ENCODE measurements at places on chromosomes 6 and 20.

- no peak for DNase-seq
These were observed 25.7 kb upstream of the MLIP start for GRCh38 chr6:54085541-54085940.

DNA sequence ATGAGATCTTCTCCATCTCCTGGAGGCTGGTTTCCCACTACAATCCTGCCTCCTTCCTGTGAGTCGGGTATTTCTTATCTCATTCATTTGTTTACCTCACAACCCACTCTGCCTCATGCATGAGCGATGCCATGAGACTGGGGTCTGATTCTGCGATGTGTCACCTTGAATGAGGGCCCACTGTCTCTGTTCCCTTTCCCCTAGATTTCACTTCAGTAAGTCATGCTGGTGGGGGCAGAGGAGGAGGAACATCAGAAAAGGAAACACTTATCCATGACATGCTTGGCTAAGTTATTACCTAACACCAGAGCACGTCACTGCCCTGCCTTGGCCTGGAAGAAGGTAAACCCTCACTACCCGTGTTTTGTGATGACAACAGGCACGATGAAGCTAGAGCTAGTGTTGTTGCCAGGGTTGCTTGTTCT lies 337.4 kb upstream of the PRDM1 start:
- DNase-seq: no peak

- DNase-seq: no peak
These were observed 5.6 kb downstream of the VGLL2 start for GRCh38 chr6:117270843-117271507.

- DNase-seq: no peak
These were observed 15.7 kb downstream of the GMDS start for GRCh38 chr6:2229742-2230141.

DNA sequence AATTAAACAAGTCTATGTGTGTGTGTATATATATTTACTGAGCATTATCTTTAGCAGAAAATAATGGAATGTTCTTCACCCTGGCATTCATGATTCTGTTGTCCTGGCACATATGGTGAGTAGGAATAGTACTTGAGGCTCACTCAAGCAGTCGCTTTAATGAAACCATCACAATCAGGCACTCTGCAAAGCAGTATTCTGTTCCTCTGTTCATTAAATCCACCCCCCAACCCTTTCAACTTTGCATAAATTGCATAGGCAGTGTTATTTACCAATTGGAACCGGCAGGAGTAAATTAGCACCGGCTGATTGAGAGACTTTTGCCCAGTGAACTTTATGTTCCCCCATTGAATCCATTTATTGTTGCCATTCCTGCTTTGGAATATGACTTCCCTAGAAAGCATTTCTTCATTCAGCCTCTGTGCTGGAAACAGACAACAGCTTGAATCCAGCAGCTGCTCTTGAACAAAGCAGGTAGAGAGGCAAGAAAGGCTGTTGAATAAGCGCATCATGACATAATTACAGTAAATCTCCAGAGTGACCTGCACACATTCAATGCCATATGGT lies 268.0 kb upstream of the RNF217 start:
- peak; percentile 82 for DNase-seq

DNA sequence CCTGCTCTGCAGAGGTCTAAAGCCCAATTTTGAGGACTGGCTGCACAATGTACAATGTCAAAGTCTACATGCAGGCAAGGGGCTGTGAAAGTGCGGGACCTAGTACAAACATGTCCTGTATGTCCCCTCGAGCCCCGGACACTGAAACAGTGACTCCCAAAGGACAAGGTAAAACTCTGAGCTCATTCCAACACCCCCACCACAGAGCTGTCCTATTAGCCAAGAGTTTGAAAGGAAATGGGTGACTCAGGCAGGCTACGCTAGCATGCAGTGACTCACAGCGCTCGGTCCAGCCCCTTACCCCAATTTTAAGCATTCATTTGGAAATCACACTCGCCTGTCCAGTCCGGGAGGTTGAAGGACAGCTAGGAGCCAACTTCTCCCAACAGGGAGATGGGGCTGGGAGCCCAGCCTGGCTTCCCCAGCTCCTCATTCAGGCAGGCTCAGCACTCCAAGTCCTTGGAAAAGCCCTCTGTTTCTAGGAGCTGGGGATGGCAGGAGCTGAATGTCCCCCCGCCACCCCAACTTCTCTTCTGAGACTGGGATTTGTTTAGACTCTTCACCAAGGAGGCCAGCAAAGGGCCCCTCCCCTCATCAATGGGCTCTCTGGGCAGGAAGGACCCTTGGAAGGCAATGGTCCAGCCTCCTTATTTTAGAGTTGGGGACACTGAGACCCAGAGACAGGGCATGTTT lies 3.9 kb downstream of the SDC4 start:
- DNase-seq: no peak

DNA sequence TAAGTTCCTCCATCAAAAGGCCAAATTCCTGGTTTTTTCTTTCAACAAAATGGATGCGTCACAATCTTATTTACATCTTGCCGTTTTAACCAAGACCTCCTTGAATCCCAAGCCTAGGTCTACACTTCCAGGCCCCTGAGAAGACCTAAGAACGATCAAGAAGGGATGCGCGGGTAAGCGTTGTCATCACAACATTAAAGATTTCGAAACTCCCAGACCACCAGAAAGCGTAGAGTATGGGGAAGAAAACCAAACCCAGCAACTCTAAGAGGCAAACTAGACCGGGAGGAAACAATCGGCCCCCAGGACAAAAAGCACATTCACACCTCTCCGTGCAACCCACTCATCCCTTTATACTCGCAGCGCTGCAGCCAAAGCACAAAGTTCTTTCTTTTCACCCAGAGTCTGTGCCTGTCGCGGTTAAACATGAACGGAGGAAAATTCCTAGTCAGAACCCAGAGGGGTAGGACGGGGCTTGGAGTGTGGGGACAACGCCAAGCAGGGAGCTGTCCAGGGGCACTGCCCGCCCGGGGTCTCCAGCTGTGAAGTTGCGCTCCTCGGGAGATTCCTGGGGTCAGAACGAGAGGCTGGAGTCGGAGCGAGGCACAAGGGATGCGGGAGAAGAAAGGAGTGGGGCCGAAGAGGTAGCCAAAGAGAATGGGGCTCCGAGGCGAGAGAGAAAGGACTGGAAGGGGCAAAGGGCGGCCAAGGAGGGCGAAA lies 725 bp downstream of the OSER1 start:
- DNase-seq: no peak

DNA sequence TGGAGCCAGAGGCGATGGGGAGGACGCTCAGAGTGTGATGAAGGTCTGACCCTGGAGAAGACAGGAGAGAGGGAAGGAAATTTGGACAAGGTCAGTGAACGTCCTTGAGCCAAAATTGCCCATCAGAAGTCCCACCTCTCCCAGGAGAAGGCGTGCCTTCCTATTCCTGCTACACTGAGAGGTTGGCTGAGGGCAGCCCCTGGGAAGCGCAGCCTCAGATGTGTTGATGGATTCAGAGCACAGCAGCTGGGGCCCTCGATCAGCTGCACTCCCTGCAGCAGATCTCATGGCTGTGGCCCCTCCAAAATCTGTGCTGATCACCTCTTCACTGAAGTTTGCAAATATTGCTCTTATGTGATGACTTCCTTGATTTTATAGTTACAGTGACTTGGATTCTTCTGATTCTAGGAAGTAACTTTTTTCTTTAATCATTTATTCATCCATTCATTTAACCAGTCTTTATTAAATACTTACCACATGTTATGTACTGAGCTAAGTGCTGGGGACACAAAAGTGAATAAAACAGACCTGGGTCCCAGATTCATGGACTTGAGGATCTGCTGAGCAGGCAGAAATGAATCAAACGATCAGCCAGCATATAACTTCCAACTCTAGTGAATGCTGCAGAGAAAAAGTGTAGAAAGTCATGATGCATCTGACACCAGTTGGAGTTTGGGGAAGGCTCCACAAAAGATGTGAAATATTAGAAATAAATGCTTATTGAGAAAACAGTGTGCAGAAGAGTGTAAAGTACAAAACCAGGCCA lies 69.6 kb upstream of the ARMC2 start:
- DNase-seq: no peak

- DNase-seq: no peak
These were observed 256.2 kb downstream of the EPHA7 start for GRCh38 chr6:93163146-93163545.

GRCh38 chr20:24627926-24628325 lies 158.5 kb downstream of the SYNDIG1 start:
- DNase-seq: no peak

GRCh38 chr6:51477711-51478311 lies 609.6 kb downstream of the PKHD1 start:
- DNase-seq: no peak

DNA sequence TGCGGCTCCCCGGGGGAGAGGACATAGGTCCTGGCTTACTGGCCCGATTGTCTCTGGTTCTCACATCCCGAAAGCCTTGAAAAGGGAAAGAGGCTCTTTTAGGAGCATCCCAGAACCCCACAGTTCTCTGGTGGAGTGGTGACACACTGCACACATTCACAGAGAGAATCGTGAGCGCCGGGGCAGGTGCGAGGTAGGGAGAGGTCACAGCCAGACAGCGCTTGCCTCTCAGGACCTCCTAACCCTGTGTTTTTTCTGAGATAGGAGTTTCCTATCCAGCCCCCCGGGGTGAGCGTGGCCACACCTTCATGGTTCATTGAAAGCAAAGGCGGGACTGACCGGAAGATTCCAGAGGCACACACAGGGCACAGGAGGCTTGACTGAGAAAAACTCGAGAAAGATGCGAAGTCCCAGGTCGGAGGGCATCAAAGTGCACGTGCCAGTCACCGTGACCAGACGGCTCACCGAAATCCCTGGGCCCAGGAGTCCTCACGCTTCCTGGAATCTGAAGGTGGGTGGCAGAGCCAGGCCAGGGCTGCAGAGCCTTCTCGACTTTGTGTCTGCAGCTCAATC lies 46.5 kb upstream of the FRMD1 start:
- DNase-seq: no peak

DNA sequence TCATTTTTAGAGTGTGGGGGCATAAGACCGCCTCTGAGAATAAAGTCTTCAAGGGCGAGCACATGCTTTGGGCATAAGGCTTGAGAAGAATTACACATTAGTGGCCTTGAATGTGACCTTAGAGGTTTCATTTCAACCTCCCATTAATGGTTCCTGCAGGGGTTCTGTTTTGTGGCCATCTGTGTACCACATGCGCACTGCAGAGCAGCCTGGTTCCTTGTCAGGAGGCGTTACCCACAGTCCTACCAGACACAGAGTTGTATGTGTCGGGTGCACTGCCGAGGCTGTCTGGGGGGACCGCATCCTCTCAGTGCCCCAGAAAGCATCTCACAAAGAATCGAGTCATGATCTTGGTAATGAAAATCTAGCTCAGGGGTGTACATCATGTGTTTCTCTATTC lies 115.7 kb downstream of the B3GAT2 start:
- DNase-seq: no peak

DNA sequence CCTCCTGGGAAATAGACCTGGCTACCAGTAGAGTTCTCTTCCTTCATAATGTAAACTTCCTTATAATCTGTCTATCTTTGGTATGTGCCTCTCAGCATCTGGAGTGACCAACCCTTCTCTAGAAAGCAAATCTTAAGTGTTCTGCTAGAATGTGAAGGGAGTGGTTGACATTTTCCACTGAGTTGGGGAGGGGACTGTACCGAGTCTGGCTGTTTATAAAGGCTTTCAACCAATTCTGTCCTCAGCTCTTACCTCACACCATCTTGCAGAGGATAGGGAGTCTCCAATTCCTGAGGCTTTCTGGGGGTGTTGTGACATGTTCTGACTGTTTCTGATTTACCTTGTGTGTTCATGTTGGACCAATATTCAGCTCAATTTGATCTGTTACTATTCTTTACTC lies 39.6 kb downstream of the FAM217A start:
- DNase-seq: no peak

DNA sequence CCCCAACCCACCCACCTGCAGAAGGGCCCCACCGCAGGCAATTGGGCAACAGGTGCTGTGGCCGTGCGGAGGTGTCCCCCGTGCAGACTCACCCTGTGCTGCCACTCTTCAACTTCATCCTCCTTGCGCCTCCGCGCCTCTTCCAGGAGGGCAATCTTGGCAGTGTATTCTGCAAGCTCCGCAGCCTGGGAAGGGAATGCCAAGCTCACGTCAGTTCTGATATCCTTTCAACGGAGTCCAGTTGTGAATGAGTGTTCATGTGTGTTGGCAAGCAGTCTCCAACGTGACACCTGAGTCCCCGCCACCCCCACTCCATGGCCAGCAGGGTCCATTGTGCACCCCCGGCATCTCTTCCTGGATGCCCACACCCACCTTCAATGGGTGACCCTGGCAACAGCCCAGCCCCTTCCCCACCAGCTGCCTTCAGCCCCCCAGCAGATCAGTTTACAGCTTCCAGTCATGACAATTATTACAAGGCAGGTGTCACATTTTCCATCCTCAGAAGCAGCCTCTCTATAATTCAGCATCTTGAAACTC lies 49.9 kb downstream of the EZR start:
- DNase-seq: no peak

- no peak for DNase-seq
These were observed 11.2 kb downstream of the LYRM4 start for GRCh38 chr6:5249451-5250122.

DNA sequence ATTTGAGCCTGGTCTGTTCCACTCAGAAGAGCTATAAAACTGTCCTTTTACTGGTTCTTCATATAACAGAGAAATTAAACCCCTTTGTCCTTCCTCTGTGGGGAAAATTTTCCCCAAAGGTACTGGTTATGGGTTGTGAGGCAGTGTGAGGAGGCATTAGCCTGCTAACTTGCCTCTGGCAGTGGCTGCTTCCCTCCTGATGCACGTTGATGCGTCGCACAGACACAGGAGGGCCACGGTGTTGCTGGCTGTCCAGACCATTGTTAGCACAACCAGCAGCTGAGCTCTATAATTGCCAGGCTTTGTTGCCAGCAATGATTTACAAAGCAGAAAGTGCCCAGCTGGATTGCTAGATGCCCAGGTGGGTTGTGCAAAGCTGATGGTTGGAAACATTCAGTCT lies 10.1 kb downstream of the AAR2 start:
- peak; percentile 98 for DNase-seq

GRCh38 chr20:18287546-18287914 lies 797 bp upstream of the ZNF133 start:
- no peak for DNase-seq

GRCh38 chr6:146892613-146893401 lies 294.0 kb downstream of the ADGB start:
- no peak for DNase-seq

- DNase-seq: no peak
These were observed 41.9 kb downstream of the ELOVL5 start for GRCh38 chr6:53306819-53307347.

All from NCI-H2081 (cell line).